ENCODE measurements at places on chromosomes 1 and 21.

DNA sequence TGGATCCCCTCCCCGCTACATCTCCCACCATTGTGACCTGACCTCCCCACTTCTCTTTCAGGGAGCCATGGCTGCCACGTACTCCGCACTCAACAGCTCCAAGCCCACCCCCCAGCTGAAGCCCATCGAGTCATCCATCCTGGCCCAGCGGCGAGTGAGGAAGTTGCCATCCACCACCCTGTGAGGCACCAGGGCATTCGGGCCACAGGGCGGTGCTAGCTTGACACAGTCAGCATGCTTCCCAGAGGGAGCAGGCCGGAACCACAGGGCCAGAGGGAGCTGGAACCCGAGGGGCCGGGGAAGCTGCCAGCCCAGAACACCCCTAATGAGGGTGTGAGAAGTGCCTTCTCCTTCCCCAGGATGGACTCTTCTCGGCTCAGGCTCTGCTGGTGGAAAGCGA lies 44.5 kb downstream of the RPS6KA1 start:
- DNase-seq, result no peak

GRCh38 chr1:193952778-193953374 lies 766.5 kb upstream of the B3GALT2 start:
- DNase-seq, result no peak

GRCh38 chr21:39519835-39520234 lies 68.1 kb downstream of the SH3BGR start:
- no peak for DNase-seq

DNA sequence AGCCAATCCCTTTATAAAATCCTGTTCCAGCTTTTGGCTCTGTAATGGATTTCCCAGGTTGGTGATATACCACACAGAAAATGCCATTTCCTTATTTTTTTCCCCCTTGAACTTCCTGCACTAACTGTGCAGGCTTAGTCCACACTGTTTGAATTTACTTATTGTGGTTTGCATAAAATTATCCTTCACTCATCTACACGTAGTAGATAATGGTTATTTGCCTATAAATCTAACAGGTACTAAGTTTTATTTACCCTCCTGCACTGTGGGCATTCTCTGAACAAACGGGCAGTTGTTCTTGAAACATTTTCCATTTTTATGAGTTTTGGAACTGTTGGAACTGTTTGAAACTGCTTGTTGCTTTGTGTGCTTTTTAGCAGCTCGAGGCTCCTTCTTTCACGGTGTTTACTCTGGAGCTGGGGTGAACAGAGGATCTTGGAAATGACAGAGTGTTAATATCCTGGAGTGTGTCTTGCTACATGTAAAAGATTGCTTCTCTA lies 23.0 kb upstream of the KIFAP3 start:
- DNase-seq, result no peak

DNA sequence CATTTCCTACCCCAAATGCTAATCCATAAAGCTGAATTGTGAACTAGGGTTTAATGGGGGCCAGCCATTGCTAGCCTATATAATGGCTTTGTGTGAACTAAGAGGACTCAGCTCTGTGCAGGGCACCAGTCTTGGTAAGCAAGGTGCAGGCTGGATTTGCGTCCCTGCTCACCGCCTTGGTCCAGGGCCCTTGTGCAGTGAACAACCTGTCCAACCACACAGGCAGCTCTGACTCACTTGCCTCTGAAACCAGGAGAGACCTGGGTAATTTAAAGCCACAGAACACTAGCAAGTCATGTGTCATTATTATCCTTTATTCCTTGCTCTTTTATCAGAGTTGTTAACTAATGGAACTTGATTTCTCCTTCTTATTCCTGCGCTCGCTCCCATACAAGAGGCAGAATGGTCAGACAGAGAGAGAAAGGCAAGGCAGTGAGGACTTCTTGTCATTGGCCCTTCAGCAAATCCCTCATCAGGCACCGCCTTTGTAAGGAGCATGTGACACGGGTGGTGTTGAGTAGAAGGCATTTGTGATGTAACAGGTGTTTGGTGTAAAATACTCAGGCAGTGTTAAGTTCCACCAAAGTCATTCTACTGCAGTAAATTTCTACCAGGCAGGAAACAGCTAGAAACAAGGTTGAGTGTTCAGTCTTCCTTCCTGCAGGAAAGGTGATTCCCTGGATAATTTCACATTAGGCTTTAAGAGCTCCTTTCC lies 67.3 kb upstream of the OLIG2 start:
- no peak for DNase-seq

DNA sequence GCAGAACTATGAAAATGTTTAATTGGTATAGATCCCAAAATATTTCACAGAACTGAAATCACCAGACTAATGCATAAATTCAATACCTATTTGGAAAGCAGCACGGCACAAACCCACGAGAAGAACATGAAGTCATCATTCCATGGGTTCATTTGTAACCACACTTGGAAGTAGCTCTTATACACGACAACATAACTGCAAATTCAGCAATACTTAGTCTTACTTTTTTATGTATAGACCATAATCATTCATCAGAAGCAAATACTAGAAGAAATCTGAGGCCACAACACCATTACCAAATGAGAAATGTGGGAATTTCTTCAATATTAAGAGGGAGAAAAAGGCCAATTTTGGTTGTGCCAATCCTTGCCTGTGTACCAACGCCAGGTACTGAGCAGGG lies 4.2 kb upstream of the UBE2G2 start:
- DNase-seq, result no peak

DNA sequence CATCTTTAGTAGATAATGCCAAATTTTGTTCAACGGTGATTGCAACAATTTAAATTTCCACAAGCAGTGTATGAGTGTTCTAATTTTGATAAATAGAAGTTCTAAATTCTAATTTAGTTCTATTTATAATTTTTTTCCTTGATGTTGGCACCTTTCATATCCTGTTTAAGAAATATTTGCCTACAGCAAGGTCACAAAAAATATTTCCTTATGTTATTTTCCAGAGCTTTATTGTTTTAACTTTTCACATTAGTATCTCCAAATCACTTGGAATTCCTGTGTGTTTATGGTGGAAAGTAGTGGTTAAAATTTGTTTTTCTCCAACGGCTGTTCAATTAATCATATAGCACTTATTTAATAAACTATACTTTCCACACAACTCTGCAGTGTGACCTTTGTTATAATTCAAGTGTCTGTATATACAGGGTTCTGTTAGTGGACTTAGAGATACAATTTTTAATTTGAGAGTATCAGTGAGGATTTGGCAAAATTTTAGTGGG lies 94.3 kb upstream of the CD55 start:
- DNase-seq, result no peak

- no peak for DNase-seq
Measured at GRCh38 chr1:11379851-11380250, 99.1 kb upstream of the DISP3 start.

DNA sequence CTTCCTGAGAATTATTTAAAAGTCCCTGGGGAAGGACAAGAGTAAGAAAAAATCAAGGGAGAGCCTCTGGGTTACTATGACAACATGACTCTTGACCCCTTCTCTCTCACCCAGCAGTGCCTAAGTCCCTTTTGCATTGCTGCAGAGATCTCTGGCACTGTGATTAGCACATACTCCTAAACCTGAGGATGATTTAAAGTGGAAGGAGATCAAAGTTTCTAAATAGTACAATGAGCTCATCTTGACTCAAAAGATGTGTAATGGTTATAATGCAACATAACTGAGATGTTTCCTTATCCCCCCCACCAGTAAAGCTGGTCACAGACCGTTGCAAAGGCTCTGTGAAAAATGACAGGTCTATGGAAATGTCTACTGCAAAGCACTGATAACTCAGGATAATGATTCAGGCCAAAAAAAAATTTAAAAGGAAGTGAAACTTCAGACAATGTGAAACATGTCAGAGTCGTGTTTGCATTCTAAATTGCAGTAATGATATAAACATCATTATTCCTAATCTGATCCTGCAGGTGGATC lies 519.2 kb downstream of the KIF26B start:
- DNase-seq, result peak; percentile 55

DNA sequence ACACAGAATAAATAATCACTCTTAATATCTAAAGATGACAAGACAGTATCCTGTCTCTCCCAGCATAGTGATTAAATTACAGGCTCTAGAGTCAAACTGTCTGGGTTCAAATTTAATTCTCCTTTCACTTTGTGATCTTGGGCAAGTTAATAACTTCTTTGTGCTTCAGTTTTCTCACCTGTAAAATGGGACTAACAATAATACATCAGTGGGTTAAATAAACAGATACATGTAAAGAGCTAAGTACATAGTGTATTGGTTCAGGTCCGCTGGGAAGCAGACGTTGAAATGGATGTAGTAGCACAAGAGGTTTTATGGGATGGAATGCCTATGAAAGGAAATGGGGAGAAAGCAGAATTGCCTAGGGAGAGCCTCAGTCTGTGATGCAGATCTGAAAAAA lies 10.7 kb downstream of the ZFYVE9 start:
- DNase-seq, result no peak

DNA sequence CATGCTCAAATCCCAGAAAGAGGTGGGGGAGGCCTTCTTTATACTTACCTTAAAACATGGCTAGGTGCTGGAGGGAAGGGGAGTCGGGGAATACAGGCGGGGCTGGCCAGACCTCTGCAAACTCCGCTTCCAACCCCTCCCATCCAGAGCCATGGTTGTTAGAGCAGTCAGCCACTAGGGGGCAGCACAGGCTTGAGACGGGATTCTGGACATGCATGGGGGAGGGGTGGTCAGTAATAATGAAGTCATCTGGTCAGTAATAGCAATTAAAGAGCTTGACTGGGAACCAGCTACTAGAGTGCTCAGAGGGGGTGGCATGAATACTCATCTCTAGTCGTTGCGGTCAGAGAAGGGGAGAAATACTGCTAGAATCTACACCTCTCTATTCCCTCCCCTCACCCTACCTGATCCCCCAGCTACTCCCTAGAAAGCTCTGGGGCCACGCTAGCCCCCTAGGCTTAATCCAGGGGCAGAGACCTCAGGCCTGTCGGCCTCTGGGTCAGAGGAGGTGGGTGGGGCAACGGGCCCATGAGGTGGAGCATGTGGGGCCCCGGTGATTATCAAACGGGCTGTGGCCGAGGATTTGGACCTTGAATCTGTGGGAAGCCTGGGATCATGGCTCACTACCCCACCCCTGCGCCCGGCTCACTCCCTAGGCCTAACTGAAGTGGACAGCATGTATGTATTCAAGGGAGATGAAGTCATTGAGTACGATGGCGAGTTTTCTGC lies 2.9 kb downstream of the CASQ1 start:
- peak; percentile 56 for DNase-seq

All from HS-5 (cell line).